ENCODE measurements at places on chromosomes 4 and X.

DNA sequence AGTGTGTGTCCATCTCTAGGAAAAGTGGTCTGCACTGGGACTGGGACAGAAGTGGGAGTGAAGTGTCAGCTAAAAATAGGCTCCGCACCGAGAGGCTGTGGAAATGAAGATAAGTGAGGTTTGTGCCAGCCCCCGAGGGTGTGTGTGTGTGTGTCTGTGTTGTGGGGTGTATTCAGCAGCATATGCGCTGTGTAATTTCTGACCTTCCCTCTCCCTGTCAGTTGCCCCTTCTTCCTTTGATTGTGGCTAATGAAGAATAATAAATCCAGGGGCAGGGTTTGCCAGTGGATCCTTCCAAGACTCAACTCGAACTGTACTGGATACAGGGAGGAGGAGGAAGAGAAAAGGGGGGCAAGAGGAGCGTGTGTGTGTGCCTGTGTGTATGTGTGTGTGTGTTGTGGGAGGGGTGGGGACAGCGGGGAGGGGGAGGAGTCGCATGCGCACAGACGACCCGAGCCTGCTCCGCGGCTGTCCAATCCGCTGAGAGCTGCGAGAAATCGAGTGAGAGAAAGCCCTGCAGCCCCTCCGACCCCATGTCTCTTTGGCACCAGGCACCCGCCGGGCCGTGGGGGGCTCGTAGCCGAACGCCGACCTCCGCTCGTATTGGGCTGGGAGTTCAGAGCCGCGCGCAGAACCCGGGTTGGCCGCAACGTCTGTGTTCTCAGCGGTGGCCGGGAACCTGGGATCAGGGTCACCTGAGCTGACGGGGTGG is 916 bp upstream of the POU4F2 start:
- DNase-seq, result no peak

DNA sequence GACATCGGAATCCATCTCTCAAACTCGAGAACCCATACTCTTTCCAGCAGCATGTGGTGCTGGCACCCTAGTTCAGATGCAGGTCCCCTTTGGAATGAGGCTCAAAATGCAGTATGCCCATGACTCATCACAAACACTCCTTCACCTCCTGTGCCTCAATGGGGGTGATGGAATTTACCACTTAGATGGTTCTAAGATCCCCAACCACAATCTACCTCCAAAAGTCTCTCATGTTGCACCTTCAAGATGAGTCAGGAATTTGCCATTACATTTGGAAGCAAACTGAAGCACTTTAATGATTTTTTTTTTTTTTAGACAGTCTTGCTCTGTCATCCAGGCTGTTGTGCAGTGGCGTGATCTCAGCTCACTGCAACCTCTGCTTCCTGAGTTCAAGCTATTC is 8.5 kb upstream of the MID1 start:
- DNase-seq, result no peak

DNA sequence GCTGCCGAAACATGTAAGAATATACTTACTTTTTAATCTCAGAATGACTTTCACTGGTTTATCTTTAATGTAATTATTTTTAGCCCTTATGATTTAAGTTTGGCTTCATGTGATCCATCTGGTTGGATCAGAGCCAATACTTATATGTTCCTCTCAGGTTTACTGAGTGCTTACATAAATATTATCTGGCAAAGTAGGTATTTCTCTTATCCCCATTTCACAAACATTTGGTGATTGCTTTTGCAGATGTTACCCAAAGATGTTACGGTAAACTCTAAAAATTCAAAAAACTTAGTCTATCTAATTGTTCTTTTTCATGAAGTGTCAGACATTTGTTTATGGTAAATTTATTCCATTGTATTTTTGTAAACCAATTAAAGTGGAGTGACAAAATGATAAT is 115.0 kb upstream of the TLL1 start:
- DNase-seq, result no peak

GRCh38 chr4:106624671-106625070 is 256.1 kb upstream of the GIMD1 start:
- DNase-seq, result no peak

DNA sequence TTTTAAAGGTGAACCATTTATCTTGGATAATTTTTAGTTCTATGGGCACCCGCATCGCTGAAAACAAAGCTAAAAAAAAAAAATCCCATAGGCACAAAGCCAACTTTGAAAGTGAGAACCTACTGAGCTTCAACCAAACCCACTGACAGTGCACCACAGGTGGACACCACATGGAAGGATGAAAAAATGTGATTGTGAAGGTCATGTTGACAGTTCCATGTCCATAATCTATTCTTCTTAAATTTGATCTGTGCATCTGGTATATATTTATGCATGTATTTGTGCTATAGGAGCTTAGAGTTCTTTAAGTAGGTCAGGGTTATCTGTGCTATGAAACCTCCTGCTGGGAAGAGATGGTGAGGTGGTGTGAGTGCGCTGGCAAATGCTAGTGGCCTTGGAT is 374.3 kb downstream of the SPRY1 start:
- DNase-seq, result no peak
